ENCODE measurements at places on chromosomes 1 and 21.

DNA sequence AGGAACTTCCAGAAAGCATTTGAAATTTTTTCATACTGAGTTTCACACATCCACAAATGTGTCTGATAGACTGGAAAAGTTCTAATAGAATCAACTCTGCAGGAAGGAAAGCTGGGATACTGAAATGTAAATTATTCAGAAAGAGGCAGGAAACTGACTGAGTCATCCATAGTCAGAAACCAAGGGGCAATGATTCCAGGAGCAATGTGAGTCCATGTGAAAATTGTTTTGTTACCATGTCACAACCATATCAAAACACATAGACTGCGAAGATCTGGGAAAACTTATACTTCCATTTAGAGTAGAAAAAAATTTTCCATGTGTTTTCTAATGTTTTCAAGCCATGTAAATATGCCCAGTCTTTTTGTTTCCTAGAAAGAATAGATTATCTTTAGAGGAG lies 142.3 kb upstream of the TMPRSS15 start:
- no peak for DNase-seq

DNA sequence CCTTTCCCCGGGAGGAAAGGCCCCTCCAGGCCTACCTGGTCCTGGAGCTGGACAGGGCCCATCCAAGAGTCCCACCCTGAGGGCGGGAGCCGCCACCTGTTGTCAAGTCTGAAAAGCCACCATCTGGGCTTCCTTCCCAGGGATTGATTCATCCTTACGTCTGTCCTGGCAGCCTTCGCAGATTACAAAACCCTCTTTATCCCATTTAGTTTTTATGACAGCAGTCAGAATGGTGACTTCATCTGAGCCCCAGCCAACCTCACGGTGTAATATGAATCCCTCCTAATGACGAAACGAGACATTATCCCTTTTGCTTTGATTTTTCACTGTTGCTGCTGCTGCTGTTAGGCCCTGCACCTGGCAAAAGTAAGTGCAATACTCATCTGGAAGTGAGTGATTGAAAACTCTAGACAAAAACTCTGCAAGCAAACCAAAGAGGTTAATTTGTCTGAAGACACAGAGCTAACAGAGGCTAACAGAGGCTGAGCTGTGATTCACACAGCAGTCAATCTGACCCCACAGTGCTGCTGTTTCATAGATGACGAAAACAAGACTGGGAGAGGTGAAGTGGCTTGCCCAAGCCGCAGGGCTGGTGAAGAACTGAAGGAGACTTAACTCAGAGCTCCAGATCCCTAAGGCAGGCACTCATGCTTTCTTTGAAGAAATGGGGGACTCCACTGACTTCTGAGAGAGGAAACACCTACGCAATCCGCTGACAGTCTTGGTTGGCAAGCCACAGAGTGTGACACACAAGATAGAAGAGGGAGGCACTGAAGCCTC lies 30.0 kb upstream of the S100A7 start:
- peak; percentile 69 for DNase-seq

DNA sequence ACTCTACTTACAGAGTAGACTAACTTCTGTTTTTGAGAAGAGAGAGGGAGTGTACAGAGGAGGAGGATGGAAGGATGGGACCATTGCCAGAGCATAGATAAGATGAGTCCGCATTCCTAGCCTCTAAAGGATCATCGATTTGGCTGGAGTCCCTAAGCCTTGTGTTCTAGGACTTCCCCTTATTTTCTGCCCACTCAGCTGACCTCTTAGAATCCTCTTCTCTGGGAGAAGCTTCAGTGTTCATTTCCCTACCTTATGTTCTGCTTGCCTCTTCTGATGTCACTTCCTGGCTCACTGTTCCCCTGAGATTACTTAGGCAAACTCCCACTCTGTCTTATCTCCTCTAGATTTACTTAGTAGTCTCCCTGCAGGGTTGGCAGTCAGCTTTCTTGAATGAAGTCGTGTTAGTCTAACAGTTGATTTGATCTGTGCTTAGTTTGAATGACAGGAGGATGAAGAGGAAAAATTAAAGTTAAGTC lies 156.7 kb downstream of the SYT2 start:
- no peak for DNase-seq

DNA sequence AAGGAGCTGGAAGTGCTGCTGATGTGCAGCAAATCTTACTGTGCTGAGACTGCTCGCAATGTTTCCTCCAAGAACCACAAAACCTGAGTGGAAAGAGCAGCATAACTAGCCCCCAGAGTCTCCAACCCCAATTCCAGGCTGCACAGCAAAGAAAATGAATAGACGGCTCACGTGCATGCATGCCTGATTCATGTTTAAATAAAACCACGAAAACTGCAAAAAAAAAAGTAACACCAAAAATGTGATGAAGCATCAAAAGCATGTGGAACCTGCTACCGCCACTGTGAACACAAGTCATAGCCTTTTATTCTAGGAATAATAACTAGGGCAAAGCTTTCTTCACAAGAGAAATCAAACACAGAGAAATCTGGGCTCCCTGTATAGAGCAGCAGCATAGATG lies 9.6 kb upstream of the TRNP1 start:
- no peak for DNase-seq

GRCh38 chr1:212967801-212968200 lies 17.5 kb downstream of the VASH2 start:
- no peak for DNase-seq

GRCh38 chr1:47545912-47546483 lies 108.2 kb downstream of the FOXD2 start:
- no peak for DNase-seq

GRCh38 chr1:182580736-182581135 lies 8.3 kb downstream of the RNASEL start:
- no peak for DNase-seq

GRCh38 chr1:41795205-41795762 lies 123.4 kb downstream of the HIVEP3 start:
- no peak for DNase-seq

- DNase-seq: no peak
Measured at GRCh38 chr1:160605792-160606479, 26.6 kb upstream of the CD84 start.

GRCh38 chr1:211348547-211348946 lies 21.9 kb downstream of the TRAF5 start:
- no peak for DNase-seq

DNA sequence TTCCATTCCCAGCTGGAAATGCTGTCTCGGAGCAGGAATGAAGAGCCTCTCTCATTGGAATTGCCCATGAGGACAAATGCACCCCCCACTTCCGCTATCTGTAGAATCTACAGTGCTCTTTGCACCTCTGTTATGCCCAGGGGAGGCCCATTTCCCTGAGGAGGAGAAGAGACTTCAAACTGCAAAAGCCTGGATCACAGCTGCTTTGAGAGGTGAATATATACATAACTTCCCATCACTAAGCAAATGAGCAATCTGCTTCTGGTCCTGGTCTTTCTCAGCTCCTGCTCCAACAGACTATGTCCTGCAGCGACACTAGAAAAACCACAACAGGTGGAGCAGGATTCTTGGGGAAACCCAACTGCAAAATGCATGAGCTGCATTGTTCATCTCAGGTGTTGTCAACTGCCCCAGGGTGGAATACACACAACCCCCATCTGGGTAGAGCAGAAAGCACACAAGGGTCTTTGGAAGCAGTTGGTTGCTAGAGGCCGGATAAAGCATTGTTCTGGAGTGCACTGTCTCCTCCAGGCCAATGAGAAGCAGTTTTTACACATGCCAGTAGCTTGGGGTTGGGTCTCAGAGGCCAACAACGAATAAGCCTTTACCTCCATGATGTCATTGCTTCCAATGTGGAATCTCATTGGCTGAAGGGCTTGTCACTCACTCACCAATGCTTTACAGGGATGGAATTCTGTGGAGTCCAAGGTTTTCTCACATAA lies 67.7 kb upstream of the RAB4A start:
- DNase-seq: no peak

All from NCI-H748 treated with DMSO at 0.1 percent for 48 hours (cell line).